Left forelimb (tissue), 1 donor: ENCODE measurements at places on chromosomes 2 and 18.

- no peak for DNase-seq
These were observed 6.2 kb downstream of the COLEC12 start for GRCh38 chr18:493986-494983.

DNA sequence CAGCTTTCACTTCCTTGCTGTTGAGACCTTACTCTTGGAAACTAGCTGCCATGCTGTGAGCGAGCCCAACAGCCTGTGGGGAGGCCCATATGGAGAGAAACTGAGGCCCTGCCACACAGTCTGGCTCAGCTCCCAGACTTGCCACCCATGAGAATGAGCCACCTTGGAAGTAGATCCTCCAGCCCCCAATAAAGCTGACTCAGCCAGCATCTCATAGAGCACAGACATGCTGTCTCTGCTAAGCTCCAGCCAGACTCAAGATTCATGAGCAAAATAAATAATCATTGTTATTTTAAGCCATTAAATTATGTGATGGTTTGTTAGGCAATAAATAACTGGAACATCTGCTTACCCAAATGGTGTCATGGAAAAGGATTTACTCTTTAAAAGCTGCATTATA is 53.6 kb upstream of the DDX18 start:
- no peak for DNase-seq

DNA sequence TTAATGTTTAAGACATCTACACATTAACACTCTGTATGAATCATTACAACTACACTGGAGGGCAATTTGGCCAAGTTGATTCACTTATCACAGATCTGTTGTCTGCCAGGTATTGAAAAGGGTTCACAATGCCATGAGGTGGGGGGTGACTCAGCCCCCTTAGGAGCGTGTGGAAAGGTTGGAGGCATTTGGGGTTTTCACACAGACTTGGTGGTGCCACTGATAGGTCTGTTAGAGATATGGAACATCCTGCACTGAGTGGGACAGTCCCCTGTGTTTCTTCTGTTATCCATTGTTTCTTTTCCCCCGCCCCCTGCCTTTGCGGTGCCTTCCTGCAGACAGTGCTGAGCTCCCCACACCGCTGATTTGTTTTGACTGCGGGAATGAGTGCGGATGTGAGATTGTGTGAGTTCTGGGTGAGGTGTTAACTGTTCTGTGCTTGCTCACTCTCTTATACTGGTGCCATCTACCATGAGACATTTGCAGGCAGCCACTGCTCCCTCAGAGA is 9.3 kb upstream of the TSN start:
- DNase-seq = no peak

- DNase-seq = no peak
These were observed 90.7 kb upstream of the GCFC2 start for GRCh38 chr2:75801234-75801982.

GRCh38 chr18:34314847-34315246 is 90.1 kb upstream of the NOL4 start:
- DNase-seq = no peak

DNA sequence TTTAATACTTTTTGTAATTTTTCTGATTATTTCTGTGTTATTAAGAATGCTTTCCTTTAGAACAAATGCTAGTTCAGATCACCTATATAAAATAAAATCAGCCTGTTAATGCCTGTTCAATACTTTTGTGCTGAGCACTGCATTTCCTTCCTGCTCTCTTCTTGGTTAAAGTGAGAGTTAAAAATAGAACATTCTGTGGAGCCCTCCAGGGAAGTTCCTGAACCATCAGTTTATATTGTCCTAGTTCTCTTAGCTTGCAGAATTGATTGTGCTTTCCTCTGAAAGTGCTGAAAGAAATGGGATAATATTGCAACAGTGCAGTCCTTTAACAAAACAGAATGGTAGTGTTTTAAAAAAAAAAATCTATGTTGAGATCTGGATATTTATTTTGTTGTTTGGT is 74.6 kb upstream of the UBXN4 start:
- no peak for DNase-seq

- DNase-seq = no peak
These were observed 36.0 kb upstream of the YPEL5 start for GRCh38 chr2:30110773-30111172.

- DNase-seq = no peak
These were observed 34.7 kb downstream of the CFAP53 start for GRCh38 chr18:50231621-50232020.
